ENCODE measurements at places on chromosomes 16 and 17. TPM values are rescaled to one million over a fixed set of nuclear protein-coding genes. Genes with fewer than 3 reads are reported as not detected.

DNA sequence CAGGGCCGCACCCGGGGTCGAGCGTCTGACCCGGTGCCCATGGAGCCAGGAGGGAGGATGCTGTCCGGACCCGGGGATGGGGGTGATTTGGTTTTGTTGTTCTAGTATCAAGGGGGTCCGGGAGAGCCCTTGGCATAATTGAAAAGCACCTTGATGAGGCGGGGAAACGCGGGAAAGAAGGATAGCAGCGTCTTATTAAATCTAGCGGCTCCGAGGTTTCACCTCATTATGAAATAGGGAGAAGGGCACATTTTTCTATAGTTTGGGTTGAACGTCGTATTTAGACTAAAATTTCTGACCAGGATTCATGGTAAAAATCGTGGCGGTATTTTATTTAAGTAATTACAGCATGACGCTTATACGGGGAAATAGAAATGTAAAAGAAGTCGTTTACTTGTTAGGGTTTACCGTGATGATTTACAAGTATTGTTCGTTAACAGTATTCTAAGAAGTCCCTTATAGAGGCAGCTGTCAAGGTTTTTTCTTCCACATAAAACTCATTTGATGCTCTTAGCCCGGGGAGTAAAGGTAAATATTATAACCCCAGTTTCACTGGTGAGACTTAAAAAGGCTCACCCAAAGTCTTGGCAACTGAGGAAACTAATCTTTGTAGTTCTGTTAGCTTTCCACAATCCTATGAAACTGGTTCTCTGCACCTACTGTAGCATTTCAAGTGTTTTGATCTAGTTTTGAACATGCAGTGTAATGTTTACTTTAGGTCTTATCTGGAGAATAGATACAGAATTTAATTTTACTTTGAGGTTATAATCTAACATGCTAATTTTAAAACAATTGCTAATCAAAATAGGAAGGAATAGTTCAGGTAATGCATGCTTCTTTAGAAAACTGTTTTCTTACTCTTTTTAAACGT, 756 bp downstream of the LUC7L3 start:
- DNase-seq, result no peak

DNA sequence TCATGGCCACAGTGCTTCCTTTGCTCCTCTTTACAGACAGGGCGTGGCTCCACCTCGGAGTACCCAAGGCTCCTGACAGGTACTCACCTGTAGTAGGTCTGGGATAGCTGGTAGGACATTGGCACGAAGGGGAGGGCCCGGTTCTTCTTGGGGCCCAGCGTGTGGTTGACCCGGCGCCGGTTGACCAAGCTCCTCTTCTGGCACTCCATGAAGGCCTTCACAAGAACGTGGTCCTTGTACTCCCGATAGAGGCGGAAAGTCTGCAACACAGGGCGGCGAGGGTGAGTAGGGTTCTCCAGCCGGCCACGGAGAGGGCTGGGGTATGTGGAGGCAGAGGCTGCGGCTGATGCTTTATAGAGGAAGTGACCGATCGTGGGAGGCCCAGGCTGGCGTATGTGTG, 69.7 kb downstream of the IL21R start:
- no peak for DNase-seq

NACA2 gene
- not detected for total RNA-seq

GRCh38 chr17:556431-556995, 158.1 kb downstream of the VPS53 start:
- DNase-seq, result no peak

SULT1A1 gene
- total RNA-seq, result 15.6 TPM

TANC2 gene
- 7.9 TPM for total RNA-seq

DNA sequence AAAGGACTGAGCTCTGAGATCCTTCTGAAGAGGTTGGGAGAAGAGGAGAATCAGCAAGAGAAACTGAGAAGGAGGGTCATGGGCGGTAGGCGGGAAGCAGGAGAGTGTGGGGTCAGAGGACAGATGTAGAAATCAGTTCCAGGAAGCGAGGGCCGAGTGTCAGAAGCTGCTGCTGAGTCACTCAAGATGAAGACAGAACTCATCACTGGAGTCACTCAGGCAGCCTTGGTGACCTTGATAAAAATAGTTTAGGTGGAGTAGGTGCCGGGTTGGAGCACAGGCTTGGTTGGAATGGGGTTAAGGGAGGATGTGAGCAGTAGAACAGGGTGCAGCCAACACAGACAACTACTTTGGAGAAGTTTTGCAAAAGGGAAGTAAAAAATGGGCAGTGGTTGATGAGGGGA, 6.1 kb upstream of the ITGAM start:
- no peak for DNase-seq

CD19 gene
- 1.2 TPM for total RNA-seq

GRCh38 chr16:21610766-21611165, 11.4 kb downstream of the METTL9 start:
- DNase-seq, result no peak

GRCh38 chr16:78754713-78755112, 655.3 kb downstream of the WWOX start:
- no peak for DNase-seq

DNA sequence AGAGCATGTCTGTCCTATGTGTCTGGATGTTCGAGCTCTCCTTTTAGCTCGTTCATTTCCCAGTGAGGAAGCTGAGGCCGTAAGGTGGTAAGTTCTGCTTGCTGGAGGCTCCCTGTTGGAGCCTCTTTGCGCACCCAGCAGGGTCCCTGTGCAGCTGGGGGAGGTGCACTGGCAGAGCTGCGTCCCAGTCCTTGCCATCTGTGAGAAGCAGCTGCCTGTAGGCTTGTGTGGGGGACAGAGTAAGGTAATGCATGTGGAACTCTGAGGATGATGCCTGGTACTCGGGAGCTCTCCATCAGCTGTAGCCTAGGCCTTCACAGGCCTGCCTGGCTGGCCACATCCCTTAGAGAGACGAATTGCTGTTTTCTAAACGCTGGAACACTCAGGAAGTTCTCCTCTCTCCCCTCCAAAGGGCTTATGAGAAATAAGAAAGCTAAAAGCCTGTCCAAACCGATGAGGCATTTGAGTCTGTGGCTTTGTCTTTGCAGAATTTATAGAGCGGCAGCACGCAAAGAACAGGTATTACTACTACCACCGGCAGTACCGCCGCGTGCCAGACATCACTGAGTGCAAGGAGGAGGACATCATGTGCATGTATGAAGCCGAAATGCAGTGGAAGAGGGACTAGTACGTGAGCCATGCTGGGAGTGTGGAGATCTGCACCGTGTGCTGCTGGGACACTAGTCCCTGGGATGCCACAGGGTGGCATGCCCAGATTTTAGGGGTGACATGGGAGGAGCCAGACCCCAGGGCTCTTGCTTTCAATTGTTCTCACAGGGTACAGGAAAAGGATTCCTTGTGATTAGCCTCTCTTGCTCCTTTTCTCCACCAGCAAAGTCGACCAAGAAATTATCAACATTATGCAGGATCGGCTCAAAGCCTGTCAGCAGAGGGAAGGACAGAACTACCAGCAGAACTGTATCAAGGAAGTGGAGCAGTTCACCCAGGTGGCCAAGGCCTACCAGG, 1.6 kb downstream of the NDUFB10 start:
- DNase-seq, result peak; percentile 50

CCDC154 gene
- total RNA-seq, result 2.6 TPM

- no peak for DNase-seq
Measured at GRCh38 chr17:22669721-22670120, 977.4 kb downstream of the KCNJ18 start.

DNA sequence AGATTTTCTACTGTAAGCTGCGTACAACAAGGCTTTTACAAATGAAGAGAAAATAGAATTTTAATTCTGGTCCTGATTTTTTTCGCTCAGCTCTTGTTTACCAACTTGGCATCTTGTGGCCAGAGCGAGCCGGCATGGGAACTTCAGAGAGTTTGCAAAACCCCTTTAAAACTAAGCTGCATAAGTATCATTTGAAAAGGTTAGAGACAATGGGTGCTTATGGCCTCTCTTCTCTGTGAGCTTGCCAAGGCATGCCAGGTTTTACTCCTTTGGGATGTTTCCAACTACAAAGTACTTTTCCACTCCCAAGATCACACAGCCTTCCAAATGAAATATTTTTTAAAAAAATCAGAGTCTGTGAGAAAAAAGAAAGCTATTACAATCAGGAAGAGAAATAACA, 62.4 kb upstream of the FA2H start:
- DNase-seq, result no peak

- DNase-seq, result no peak
Measured at GRCh38 chr16:47939680-47940079, 216.1 kb downstream of the ABCC12 start.

PRR29 gene
- total RNA-seq, result 0.86 TPM

GRCh38 chr16:75342308-75342811, 90.9 kb upstream of the BCAR1 start:
- no peak for DNase-seq

GRCh38 chr17:41332239-41332638, 16.7 kb upstream of the KRTAP17-1 start:
- no peak for DNase-seq

DNA sequence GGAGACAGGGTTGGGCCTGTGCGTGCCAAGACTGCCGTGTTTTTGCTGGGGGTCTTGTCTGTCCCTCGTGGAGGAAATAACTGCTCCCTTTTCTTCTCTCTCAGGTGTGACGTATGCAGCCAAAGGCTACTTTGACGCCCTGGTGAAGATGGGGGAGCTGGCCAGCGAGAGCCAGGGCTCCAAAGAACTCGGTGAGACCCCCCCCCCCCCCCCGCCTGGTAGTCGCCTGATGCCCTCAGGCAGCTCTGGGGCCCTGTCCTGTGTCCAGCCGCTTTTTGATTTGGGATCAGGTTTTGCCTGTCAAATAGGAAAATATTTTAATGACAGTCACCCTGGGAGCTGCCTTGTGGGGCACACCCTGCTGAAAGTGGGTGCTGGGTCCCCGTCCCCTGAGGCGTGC, 22.8 kb downstream of the BAIAP2 start:
- DNase-seq, result no peak

GRCh38 chr16:15949210-15950160, at the start of gene ABCC1:
Gene ABCC1 (plus strand): TSS chr16:15949616. CDS start chr16:15949752, 136 bp downstream.
- peak; percentile 43 for DNase-seq

- peak; percentile 11 for DNase-seq
Measured at GRCh38 chr16:68902003-68902968, 59.0 kb downstream of the TANGO6 start.

GRCh38 chr17:38426441-38426840, 1.8 kb upstream of the ARHGAP23 start:
- no peak for DNase-seq

TMEM204 gene
- total RNA-seq, result 17.6 TPM

ERI2 gene
- 36.2 TPM for total RNA-seq

LPCAT2 gene
- total RNA-seq, result 0.30 TPM
